ENCODE measurements at places on chromosomes 16 and 17.

DNA sequence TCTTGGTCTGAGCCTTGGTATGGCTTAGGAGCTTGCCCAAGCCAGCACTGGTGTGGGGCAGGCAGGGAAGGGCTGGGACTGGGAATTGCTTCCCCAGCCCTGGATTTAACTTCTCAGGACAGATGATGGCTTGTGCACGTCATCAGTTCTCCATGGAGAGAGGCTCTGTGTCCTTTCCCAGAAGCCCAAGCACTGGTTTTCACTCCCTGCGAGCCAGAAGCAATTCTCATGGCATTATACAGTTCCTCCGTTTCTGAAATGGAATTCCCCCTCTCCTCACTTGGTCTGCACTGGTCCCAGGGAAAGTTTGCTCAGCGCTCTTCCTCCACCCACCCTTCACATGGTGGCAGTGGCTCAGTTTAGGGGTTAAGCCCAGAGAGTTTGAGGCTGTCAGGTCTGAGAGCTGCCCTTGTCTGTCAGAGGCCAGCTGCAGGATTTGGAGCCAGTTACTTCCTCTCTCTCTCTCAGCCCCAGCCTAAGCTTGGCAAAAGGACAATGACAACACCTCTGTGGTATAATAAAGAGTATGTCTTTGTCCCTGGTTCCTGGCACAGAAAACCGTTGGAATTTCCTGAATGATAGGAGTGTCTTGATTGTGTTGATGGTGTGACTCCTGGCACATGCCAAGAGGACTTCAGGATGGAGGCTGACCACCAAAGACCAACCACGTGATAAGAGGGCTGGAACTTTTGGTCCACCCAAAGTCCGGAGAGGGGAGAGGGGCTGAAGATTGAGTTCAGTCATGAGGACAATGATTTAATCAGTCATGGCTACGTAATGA is 219.6 kb upstream of the TNRC6C start:
- no peak for DNase-seq

DNA sequence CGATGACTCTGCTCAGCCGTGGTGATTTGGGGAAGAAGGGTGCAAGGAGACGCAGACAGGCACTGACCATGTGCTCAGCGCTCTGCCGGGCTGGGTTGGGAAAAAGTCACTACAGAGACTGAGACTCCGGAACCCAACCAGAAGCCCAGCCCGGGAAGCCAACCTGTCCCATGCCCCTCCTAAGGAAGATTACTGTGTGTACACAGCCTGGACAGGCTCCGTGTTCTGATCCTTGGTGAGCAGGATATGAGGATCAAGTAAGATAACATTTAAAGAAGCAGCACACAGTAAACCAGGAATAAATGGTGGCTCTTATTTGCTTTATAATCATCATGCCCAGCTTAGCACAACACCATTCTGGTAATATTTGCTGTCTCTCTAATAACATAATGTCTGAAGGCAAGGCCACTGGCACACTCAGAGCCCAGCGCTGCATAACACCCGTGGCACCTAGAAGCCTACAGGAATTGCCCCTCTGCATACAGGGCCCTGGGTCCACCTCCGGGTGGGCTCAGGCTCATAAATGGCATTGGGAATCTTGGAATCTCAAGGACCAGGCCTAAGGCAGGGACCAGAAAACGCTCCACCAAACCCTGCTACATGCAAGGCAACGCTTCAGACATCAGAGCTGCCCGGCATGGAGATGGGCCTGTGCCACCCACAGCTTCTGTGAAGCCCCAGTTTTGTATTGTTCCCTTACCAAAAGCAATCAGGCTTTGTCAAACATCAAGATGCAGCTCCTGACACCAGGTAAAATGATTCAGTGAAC is 113.5 kb downstream of the DYNLRB2 start:
- no peak for DNase-seq

GRCh38 chr16:29903590-29903989 is 3.3 kb downstream of the ASPHD1 start:
- no peak for DNase-seq

- DNase-seq: no peak
Observed at GRCh38 chr16:55175389-55175788, 148.6 kb upstream of the IRX6 start.

DNA sequence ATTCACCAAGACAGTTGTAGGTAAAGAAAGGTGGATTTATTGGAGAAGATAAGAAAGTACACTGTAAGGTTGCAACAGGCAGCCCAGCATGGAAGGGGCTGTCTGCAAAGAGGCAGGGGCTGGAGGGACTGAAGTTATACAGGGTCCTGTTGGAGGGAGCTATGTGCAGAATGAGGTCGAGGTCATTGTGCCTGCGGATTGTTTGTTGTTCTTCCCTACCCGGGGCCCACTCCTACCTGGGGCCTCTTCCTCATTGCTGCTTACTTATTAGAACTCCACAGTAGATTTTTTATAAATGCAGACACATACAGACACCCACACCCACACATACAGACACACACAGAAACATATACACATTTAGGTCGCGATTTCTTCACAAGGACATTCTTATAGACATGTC is 466.2 kb downstream of the MAF start:
- no peak for DNase-seq

DNA sequence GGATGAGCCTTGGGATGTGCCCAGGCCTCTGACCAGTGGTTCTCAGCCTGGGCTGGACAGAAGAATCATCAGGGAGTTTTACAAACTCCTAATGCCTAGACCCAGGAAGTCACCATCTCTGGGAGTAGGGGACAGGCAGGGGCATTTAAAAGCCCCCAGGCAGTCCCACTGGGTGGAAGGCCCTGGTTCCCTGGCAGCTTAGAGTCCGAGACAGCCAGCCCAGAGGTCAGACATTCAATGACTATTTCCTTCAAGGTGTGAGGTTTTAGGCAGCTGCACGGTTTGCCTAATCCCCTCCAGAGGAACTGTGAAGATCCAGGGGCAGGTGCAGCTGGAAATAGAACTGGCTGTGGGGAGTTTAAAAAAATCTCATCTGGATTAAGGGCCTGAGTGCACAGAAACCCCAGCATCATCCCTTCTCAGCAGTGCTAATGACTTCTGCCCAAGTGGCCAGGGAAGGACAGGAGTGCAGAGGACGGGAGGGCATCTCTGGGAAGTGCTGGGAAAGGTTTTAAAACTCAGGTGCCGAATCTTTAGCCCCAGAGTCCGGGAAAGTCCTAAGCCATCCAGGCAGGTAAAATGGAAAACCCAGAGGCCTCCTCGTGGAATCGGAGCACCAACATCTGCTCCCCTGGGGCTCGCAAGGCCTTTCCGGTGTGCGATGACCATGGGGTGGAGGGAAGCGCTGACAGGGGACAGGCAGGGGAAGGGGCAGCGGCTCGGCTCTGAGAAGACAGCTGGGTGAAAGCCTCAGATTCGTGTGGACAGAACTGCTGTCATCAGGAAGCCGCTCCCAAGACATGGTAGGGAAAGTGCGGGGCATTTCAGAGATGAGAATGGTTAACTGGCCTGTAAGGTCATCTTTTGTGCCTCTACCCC is 1.5 kb upstream of the LGALS3BP start:
- no peak for DNase-seq

DNA sequence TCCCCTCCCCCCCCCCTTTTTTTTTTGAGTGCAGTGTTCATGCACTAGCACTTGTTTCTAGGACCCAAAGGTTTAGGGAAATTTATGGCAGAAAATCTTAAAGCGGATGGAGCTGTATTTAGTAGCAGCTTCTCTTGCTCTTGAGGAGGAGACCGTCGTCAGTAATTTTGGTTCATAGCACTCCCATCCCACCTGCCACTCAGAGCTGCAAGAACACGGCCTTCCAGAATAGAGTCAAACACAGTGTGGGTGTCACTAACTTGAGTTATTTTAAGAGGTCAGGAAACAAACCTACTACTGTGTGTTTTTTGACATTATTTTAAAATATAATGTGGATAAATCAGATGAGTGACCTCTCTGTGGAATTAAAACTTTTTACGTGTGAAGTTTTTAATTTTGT is 37.3 kb downstream of the SEC14L1 start:
- DNase-seq: no peak

DNA sequence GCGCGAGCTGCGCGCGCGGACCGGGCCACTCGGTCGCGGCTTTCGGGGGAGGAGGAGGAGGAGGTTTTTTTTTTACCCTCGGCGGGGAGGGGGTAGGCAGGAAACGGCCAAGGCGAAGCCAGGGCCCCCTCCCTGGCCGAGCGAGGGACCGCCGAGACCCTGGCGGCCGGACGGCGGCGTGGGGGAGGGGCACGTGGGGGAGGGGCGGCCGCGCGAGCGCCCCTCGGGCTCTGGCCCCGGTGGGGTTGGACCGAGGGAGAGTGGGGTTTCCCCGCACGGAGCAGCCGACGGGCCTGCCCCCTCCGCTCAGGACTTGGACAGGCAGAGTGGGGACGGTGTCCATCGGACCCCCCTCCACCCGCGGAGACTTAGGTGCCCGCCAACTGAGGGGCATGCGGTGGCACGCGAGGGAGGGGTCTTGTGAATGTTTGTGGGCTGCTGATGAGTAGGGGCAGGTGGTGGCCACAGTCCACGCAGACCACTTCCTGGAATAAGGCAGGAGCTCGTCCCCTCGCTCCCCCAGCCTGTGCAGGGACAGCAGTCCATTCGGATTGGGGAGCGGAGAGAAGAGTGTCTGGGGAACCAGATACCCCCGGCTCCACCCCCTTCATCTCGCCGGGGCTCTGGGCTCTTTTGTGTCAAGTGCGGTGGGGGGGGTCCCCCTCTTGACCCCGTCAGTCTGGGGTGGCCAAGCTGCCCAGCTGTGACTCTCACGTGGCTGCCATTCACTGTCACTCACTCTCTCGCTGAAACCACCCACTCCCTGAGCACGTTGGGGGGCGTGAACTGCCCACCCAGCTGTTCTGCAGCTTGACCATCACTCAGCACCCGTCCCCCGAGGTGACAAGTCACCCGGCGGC is 3.0 kb upstream of the CHD3 start:
- DNase-seq: no peak

GRCh38 chr17:39782481-39782880 is 44.7 kb downstream of the GRB7 start:
- no peak for DNase-seq

- DNase-seq: no peak
Observed at GRCh38 chr16:13994239-13995106, 74.5 kb downstream of the ERCC4 start.
